ENCODE measurements at places on chromosomes 7 and 10. TPM values are rescaled to one million over a fixed set of nuclear protein-coding genes. Genes with fewer than 3 reads are reported as not detected.

Gene GJD4
- 0.32 TPM for total RNA-seq

Gene TMEM236
- 0.15 TPM for total RNA-seq

Gene SLC26A4
- 8.6 TPM for total RNA-seq

Gene HECW1
- total RNA-seq: 109 TPM

Gene JAKMIP3
- total RNA-seq: 59.7 TPM

Gene NKX2-3
- not detected for total RNA-seq

Gene ZWINT
- 2.2 TPM for total RNA-seq

Gene CALD1
- total RNA-seq: 42.4 TPM

Gene SPAM1
- not detected for total RNA-seq

Gene FGFR2
- total RNA-seq: 143 TPM

Gene TDRD1
- total RNA-seq: 1.9 TPM

Gene OR2A5
- not detected for total RNA-seq

Gene CTAGE4
- total RNA-seq: not detected

Gene PSMA2
- 24.3 TPM for total RNA-seq

GRCh38 chr7:15586266-15586665 lies 24.5 kb upstream of the AGMO start:
- DNase-seq: no peak

DNA sequence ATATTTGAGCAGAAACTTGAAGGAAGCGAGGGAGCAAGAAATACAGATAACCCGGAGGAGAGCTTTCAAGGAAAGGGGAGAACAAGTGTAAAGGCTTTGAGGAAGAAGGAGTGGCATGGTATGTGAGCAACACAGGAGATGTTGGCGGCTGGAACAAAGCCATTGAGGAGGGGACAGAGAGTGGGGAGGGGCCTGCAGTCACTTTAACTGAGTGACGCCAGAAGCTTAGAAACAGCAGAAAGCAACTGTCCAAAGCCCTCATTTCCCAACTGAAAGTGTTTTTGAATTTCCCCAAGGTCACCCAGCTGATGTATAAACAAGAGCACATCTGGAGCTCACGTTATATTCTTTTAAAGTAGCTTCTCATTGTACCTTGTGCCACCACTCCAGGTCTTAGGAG lies 19.1 kb downstream of the AUTS2 start:
- no peak for DNase-seq

DNA sequence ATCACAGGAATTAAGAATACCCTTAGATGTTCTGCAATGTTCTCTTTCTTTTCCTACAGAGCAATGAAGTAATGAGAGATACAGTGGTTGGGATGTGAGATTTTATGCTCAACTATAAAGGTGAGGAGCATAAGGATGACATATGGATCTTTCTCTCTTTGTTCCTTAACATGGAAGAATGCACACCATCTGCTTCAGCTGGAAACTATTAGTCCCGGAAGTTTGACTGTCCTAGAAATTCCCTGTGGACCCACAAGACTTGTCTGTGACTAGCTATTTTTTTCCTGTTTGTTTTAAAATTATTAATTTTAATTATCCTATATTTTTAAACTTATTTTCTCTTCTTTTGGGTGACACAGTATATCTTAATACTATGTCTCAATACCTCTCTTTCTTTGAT lies 80.2 kb downstream of the DKK1 start:
- DNase-seq: no peak

DNA sequence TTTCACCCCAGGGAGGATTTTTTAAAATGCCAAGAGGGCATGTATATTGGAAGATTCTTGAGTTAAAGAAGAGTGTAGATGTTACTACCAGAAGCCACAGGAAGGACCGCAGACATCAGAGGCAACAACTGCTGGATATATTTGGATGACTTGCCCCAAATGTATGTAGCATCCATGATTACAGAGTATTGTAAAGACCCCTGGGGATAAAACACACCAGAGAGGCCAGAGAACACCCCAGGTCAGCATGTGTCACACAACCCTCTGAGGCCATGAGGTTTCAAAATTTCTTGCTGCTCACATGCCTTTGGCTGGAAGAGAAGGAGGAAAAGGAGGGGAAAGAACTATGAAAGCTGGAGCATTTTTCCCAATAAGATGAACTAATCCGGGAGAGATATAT lies 108.0 kb upstream of the LSM8 start:
- DNase-seq: no peak

DNA sequence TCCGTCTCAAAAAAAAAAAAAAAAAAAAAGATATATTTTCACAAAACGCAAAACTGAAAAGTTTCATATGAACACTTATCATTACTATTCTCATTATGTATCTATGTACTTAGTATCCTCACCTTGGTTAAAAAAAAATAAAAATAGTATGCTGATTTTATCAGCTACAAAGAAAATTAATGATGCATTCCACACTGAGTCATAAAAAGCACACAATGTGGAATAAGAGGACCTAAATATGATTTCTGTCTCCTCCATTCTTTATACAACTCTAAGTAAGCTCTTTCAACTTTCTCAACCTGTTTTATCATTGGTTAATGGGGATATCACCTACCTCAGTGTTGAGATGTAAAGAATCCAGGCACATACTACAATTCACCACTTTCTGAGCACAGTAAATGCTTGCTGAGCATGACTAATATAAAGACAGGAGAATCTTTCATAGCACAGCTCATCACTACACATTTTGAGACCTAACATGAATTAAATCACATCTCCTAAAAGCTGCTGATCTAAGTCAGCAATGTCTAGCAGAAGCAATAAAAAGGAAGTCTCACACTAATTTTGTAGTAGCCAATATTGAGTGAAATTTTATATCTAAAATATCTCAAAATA lies 2.7 kb downstream of the SNX13 start:
- no peak for DNase-seq

DNA sequence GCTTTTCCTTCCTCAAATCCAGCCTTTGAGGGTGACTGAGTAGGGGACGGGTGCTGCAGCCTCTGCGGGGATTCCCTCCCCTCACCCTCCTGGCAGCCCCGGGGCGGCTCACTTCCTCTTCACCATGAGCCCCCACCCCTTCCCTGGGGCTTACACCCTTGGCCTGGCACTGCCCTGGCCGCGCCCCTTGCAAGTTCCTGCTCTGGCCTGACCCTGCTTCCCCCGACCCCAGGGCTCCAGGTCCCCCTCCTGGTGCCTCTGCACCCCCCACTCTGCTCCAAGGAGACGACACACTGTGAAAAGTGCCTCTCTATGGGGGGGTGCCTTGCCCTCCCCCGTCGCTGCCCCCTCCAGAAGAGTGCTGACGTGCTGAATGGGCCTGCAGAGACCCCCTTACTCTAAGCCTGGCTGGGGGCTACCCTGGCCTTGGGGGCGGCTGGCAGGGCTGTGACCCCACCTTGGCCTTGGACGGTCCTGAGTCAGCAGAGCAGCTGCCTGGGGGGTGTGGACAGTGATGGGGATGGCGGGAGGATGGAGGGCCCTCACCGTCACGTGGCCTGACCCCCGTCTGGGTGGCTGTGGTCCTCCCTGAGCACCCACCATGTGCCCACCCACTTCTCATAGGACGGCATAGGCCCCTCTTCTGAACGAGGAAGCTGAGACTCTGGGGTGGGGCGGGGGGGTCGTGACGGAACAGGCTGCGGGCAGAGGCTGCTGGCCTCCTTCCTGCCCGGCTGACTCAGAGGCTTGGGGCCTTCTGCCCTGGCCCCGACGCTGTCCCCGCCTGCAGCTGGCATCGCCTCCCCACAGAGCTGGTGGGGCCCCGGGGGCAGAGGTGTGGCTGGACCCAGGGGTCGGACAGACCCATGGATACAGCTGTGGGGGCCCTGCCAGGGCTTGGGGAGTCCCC lies 9.8 kb downstream of the LFNG start:
- DNase-seq: no peak

GRCh38 chr7:73715648-73716317 lies 3.7 kb downstream of the STX1A start:
- no peak for DNase-seq

- no peak for DNase-seq
These were observed 33.5 kb upstream of the SFRP5 start for GRCh38 chr10:97805096-97805884.

GRCh38 chr10:97689559-97690020 lies 2.5 kb upstream of the AVPI1 start:
- DNase-seq: no peak

DNA sequence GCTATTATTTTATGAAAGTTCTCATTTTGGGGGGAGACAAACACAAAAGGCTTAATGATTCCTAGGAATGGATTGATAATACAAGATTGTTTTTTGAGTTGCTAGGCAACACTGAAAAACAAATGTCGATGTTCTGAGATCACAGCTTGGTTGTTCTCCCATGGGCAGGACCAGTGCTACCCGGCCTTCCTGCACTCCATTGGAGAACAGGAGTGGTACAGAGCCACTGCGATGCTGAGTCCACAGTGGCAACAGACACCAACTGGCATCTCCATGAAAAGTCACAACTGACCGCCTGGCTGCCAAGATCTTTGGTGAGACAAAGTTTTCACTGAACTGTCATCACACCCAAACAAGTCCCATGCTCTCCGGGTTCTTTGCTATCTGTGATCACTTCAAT lies 68.9 kb upstream of the NMT2 start:
- DNase-seq: no peak

DNA sequence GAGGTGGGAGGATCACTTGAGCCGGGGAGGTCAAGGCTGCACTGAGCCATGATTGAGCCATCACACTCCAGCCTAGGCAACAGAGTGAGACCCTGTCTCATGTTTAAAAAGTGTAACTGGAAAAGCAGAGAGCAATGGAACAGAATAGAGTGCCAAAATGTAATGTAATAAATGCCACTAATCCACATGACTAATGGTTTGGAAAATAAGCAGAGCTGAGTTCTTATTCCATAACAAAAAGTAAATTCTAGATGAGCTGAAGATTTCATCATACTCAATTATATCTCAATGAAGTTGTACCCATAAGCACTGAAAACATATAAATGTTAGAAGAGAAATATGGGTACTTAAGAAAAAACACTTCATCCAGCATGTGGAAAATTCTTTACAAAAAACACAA lies 132.6 kb downstream of the USP6NL start:
- no peak for DNase-seq

DNA sequence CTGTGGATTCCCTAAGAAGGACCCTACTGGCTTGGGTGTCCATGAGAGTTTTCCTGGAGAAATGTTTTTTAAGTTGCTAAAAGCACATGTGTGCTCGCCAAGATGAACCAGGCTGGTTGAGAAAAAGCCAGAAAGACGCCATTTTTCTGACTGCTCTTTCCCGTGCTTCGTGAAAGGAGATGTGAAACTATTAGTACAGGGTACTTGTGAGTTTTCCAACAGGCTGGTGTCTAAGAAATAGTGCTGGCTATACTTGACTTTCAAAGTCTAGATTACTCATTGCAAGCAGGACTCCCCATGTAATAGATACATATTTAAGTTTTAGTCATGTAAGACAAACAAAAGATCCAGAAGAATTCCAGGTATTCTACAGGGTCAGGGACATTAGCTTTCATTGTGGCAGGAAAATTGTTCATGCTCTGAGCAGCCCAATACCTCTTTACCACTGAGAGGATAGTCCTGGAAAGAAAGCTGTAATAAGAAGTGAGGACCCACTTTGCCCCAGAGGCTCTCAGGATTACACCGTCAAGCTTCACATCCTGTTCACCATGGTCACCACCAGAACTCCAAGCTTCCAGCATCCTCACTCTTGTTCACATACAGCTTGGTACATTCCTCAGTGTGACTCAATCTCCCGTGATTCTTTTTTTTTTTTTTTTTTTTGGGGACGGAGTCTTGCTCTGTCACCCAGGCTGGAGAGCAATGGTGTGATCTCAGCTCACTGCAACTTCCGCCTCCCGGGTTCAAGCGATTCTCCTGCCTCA lies 43.8 kb upstream of the ICA1 start:
- no peak for DNase-seq

DNA sequence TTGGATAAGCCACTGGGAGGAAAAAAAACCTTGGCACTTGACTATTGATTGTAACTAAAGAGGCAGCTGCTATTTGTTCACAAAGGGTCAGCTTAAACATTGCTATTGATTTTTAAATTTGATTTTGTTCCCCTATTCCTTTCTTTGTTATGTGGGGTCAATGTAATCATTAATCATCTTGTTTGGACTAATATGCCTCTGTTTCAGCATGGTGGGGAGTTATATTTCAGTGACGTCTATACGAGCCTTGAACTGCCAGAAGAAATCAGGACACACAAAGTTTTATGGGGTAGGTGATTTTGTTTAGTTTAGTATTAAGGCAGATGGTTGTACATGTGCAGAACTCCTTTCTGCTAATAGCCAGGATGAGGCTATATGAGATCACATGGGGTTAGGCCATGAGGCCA lies 7.5 kb downstream of the AS3MT start:
- no peak for DNase-seq

- DNase-seq: no peak
These were observed 50.7 kb downstream of the ERCC6 start for GRCh38 chr10:49488056-49488717.

- no peak for DNase-seq
These were observed 93.0 kb upstream of the SLC25A13 start for GRCh38 chr7:96414931-96415292.

DNA sequence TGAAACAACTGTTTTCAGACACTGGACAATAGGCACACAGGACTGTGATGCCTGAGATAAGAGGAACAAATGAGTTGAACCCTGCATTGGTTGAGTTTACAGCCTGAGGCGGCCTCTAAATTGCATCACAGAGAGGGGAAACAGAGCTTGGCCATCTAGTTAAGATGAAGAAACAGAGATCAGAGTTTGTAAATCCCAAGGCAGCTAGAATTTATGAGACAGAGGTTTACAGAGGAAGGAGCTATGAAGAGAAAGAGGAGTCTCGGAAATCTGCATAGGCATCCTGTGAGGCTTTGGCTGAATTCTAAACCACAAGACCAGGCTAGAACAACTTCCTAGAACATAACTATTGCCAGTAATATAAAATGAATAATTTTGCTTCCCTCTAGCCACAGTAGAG lies 41.0 kb upstream of the OIT3 start:
- DNase-seq: no peak

DNA sequence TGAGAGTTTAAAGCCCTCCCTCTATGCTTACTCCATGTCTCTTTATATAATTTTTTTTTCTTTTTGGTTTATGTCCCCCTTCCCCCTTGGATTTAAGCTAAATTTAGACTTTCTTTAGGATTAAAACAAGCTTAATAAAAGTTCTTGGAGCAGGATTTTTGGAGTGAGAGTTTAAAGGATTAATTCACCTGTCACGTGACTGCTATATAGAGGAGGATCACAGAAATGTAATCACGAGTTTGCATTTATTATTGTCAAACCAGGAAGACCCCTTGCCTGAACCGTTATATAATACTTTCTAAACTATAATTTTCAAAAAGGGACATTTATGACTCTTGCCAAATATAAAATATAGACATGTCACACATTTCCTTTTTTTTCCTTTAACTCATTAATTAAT lies 78.1 kb upstream of the IMMP2L start:
- no peak for DNase-seq

- no peak for DNase-seq
These were observed 60.4 kb downstream of the ANKIB1 start for GRCh38 chr7:92306153-92306552.

GRCh38 chr7:69782917-69783684 lies 184.8 kb downstream of the AUTS2 start:
- no peak for DNase-seq

Measured in dorsolateral prefrontal cortex (tissue), 122 donors.